NB4 (cell line): ENCODE measurements at places on chromosomes 13 and 19.

DNA sequence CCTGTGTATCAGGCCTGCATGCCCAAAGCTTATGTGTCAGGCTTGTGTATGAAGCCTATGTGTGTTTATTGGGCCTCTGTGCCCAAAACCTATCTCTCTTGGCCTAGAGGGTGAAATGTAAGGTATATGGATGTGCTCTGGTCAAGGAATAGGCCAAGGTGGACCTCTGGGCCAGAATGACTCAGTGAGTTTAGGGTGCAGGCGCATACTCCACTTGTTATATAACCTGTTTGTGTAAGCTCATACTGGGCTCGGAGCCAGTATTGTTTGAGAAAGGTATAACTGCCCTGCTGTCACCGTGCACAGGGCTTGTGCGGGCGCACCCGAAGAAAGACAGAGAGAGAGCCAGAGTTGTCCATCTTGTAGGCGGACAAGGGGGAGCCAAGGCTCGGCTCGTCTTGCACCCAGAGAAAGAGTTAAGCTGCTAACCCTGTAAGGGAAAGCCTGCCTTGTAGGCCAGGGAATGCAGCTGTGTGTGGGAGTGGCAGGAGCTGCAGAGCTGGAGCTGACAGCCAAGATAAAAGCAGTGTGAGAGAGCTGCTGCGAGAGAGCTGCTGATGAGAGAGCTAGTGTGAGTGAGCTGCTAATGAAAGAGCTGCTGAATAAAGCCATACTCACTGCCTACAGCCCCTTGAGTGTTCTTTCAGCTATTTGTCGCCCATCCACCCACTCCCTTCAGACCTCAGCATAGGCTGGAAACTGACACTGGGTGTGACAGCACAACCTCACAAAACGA is 43.4 kb upstream of the N4BP2L1 start:
- DNase-seq: peak; percentile 49

GRCh38 chr19:16061943-16062342 is 14.4 kb upstream of the TPM4 start:
- DNase-seq: no peak

DNA sequence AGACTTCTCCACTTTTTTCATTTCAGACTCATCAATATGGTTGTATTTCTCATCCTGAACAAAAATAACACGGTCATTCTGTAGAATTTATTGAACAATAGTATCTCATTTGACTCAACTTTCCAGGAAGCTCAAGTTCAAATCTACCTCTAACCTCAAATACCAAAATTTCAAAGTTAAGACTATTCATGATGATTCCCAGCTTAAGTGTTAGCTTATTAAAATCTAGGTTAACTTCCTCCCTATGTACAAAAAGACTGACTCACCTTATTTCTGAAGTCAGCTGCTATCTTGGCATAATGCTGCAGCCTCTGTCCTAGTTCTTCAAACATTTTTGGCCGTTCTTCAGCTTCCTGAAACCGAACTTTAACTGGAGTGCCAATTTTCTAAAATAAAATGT is 23.2 kb downstream of the HSPH1 start:
- no peak for DNase-seq

DNA sequence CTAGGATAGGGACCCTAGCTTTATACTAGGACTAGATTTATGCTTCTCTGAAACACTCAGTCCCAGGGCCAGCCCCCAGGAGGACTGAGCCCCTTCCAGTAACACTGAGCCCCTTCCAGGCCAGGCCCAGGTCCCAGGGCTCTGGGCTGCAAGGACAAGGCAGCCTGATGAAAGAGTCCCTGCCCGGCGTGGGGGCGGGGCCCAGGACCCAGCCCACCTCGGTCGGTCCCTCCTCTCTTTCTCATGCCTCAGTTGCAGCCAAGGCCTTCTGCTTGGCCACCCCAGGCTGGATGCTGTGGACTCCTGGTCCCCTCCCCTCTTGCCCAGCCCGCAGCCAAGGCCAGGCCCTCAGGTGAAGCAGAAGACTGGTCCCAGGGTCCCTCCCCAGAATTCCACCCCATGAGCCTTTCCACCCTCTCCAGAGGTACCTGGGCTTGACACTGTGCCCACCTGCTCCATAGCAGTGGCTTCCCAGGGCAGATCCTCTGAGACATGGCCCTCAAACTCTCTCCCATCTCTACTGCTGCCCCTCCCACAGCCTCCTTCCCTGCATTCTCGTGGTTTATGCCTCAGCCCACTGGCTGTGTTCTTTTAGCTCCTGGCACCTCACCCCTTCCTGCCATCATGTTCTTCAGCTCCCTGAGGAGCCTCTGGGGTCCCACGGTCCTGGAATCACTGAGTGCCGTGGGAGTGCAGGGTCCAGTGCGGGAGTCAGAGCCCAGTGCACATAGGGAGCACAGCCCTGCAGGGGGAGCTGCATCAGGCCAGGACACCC is 53.6 kb upstream of the C1QTNF9B start:
- no peak for DNase-seq

- no peak for DNase-seq
These were observed 305.7 kb downstream of the SHISA2 start for GRCh38 chr13:25746131-25746530.

GRCh38 chr13:20001366-20002190 is 43.1 kb downstream of the ZMYM2 start:
- no peak for DNase-seq

- DNase-seq: no peak
These were observed 254.9 kb upstream of the PCDH20 start for GRCh38 chr13:61670384-61671161.

- peak; percentile 41 for DNase-seq
These were observed 804 bp downstream of the ZNF708 start for GRCh38 chr19:21328406-21328805.

DNA sequence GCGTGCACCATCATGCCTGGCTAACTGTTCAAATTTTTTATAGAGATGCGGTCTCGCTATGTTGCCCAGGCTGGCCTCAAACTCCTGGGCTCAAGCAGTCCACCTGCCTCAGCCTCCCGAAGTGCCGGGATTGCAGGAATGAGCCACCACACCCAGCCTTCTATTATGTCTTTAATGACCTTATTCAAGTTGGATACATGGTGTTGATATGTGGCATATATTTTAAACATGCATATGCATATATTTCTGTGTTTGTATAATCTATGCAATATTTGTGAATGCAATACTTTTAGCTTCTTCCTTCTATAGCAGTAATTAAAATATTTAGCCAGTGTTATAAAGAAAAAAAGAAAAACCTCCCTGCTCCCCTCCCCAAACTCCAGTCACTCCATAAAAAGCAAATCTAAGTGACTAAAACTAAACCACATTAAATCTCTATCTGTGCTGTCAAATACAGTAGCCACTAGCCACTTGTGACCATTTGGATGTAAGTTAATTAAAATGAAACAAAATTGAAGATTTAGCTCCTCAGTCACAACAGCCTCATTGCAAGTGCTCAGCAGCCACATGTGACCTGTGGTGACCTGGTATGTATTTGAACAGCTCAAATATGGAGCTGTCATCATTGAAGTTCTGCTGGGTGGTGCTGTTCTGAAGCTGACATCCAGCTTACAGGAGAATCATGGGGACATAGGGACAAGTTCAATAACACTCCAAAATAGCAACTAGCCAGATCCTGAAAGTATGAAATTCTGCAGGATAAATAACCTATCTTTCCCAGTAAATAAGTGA is 27.4 kb downstream of the FCGBP start:
- DNase-seq: no peak

DNA sequence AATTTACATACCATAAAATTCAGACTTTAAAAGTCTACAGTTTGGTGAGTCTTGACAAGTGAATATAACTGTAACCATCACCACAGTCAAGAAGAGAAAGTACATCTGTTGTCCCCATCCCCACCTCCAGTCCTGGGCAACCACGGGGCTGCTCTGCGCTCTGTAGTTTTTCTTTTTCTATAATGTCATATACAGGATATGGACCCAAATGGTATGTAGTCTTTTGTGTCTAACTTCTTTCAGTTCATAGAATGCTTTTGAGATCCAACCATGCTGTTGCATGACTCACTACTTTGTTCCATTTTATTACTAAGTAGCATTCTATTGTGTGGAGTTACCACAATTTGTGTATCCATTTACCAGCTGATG is 103.9 kb downstream of the DOCK9 start:
- DNase-seq: no peak

GRCh38 chr13:50787316-50788195 is 55.9 kb downstream of the DLEU7 start:
- no peak for DNase-seq

DNA sequence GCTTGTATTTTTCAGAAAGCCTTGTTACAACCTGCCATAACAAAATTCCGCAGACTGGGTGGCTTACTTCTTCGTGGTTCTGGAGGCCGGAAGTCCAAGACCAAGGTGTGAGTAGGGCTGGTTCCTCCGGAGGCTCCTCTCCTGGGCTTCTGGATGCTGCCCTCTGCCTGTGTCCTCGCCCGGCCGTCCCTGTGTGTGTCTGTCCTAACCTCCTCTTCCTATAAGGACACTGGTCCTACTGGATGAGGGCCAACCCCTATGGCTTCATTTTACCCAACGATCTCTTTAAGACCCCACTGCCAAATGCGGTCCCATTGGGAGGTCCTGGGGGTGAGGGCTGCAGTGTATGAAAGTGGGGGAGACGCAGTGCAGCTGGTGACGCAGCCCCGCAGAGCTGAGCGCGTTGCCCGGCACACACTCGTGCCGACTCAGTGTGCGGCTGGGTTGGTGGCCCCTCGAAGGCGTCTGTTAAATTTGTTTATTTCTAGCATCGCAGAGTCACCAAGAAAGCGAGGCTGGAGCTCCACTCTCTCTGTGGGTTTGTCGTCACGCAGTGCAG is 116.7 kb downstream of the SOX1 start:
- DNase-seq: no peak

GRCh38 chr13:104949840-104950740 is 1585.4 kb downstream of the EFNB2 start:
- no peak for DNase-seq

DNA sequence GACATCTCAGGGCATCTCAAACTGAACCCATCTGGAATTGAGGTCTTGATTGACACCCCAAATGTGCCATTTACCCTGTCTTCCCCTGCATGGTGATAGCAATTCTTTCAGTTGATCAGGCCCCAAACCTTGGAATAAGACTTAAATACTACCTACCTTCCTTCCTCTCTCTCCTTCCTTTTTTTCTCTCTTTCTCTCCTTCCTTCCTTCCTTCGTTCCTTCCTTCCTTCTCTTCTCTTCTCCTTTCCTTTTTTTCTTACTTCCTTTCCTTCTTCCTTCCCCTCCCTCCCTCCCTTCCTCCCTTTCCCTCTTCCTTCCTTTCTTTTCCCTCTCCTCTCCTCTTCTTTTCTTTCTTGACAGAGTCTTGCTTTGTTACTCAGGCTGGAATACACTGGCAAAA is 7.4 kb upstream of the GIPC1 start:
- no peak for DNase-seq

- peak; percentile 88 for DNase-seq
These were observed 114.8 kb downstream of the COL4A2 start for GRCh38 chr13:110421696-110422385.

GRCh38 chr13:96053003-96053703 is at the start of gene UGGT2:
Gene UGGT2 (minus strand): TSS chr13:96053401. CDS start chr13:96053312, 89 bp downstream.
- DNase-seq: peak; percentile 93

GRCh38 chr13:30338331-30338851 is 31.0 kb upstream of the KATNAL1 start:
- no peak for DNase-seq

- DNase-seq: peak; percentile 61
These were observed 72.9 kb downstream of the ARHGEF7 start for GRCh38 chr13:111187960-111188541.

DNA sequence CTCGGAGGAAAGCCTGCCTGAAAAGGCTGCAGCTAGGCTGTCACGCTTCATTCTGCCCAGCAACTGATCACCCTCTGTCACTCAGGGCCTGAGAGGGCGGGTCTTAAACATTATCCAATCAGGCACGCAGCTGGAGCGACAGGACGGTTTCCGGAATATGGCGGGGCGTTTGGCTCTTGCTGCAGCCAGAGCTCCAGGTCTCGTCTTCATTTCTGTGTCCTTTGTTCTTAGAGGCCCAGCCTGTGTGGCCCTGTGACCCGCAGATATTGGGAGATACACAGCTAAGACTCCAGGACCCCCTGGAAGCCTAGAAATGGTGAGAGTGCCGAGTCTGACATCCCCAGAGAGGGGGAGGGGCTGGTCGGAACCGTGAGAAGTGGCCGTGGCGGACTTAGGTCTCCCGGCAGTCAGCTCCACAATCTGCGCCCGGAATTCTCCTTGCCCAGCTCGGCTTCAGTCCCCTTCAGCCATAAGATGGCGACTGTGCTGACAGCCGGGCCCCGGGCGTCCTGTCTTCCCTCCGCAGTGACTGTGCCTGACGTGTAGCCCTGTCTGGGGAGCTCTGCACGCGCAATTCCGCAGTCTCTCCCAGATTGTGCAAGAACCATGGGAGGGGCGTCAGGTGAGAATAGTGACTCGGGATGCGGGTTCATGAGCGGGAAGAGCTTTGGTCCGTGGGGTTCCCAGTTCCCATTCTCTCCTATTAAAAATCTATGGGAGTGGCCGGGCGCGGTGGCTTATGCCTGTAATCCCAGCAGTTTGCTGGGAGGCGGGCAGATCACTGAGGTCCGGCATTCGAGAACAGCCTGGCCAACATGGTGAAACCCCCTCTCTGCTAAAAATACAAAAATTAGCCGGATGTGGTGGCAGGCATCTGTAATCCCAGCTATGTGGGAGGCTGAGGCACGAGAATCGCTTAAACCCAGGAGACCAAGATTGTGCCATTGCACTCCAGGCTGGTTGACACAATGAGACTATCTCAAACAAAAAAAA is at the start of gene ZNF429:
ZNF429 (plus strand) TSS at position 144 of the 993 bp plus-strand sequence; CDS start at position 314, 170 bp downstream.
- DNase-seq: peak; percentile 95

DNA sequence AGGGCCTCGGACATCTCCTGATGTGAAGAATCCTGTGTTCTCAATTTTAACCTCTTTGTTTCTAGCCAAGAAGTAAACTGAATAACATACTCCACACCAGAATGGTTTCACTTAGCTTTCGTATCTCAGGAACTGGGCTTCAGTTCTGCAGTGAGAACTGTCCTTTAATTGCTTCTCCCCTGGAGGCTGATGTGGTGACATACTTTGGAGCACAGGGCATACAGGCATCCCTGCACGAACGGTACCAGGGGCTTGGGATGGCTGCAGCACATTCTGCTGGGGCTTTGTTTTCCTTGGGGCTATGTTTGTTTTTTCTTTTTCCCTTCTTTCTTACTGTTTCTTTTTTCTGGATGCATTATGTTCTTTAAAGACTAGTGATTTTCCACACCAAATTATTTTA is 230.5 kb downstream of the TM9SF2 start:
- DNase-seq: no peak

GRCh38 chr13:31951215-31951678 is 80.3 kb upstream of the FRY start:
- peak; percentile 94 for DNase-seq
